ENCODE measurements at places on chromosomes 2 and 18.

DNA sequence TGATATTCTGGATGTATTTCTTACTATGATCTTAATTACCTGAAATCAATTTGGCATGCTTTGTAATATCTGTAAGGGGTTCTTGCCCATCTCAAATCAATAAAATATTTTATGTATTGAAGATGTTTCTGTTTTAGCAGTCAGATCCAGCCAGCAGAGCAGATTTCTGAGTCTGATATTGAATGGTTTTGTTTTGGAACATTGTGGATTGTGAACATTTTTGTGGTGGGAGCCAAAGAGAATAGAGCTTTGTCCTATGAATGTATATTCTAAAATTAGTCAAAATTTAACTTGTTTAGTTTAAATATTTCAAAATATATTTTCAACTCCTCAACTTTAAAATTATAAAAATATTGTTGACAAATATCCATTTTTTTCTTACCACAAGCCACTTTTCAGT is 197.0 kb downstream of the UBE2E3 start:
- DNase-seq, result no peak

GRCh38 chr2:28516430-28516829 is 20.6 kb downstream of the PLB1 start:
- DNase-seq, result no peak

DNA sequence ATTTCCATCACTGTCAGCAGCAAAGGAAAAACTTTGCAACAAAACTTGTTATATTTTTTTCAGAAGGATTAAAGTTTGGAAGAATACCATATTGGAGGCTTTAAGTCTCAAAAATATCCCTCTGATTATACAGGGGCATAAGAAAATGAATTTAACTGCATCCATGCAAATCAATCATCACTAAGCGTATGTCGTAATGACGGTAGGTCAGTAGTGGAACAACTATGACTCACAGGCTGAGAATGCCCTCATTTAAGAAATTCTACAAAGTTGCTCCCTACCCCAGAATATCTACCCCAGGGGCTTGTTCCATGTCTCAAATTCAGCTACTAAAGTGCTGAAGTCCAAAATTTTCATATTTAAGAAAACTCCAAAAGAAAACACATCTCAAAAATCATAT is 12.5 kb upstream of the NAB1 start:
- no peak for DNase-seq

DNA sequence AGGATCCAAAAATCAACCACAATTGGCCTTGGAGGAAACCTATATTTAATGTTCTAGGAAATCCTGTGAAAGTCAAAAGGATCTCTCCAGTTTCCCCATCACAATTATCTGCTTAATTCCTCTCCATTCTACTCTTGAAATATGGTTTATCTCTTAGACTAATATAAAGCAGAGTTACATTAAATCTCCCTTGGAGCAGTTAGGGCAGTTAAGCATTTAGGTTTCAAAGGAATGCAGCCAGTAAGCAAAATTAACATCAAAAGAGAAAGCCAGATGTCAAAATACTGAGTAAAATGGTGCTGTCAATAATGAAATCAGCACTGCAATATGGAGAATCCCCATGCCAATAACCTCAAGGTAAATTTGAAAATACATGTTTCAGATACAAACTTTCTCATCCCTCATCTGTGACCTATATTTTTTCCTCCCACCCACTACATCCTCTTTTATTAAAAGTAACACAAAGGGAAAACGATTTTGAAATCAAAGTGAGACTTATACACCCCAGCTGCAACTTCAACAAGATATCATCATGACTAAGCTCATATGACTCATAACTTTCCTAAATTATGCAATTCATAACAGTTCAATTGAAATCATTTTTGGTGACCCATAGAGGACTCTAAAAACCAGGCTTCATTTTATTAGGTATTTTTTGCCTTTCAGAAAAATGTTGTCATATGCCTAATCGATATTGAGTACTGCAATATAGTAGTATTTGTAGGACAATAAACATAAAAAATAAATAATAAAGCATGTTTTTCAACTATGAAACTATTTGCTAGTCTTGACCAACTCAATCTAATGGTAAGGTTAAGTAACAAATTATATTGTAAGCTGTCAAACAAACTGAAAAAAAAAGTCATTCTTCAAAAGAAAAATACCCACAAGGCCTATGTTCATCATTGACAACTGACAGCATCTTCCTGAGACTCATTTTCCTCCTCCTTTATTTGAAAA is 3.1 kb downstream of the ADAM17 start:
- no peak for DNase-seq

- DNase-seq, result no peak
Observed at GRCh38 chr2:128488434-128488833, 169.8 kb upstream of the HS6ST1 start.

DNA sequence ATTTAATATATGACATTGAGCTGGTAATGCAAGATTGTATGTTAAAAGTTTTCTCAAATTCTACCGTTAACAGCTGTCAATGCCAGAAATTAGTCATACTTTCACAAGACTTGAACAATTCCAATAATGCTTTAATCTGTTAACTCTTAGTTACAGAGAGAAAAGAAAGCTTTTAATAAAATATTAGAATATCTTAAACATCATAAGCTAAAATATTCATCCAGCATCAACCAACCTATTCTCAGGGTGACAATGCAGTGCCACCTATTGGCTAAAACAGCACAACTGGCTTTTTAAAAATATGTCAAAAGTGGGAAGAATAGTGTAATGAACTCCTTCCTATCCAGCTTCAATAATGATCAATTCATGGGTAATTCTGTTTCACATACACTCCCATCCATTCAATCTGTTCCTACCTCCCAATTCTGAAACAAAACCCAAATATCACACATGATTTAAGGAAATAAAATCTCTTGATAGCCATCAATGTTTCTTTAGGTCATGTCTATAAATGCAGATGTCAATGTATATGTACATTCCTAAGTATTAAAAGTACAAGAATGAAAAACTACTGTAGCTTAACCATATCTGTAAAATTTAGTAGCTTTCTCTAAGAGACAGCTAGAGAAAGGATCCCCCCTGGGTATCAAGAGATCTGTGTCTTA is 79.8 kb upstream of the CCDC141 start:
- DNase-seq, result no peak

DNA sequence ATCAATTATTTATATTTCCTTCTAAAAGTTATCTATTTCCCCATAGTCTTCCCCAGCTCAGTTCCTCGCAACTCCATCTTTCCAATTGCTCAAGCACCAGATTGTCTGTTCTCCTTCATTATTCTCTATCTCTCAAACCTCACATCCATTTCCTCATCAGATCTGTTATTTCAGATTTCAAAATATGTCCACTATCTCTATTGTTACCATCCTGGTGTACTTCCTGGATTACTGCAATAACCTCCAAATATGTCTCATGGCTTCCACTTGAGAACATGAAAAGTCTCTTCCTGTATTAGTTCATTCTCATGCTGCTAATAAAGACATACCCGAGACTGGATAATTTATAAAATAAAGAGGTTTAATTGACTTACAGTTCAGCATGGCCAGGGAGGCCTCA is 641.7 kb upstream of the ZEB2 start:
- DNase-seq, result no peak

GRCh38 chr18:58862851-58863538 is 1.7 kb upstream of the ZNF532 start:
- DNase-seq, result peak; percentile 9

- DNase-seq, result no peak
Observed at GRCh38 chr2:100969998-100970397, 32.1 kb upstream of the RPL31 start.

GRCh38 chr18:24656050-24656449 is 195.6 kb downstream of the HRH4 start:
- DNase-seq, result no peak

DNA sequence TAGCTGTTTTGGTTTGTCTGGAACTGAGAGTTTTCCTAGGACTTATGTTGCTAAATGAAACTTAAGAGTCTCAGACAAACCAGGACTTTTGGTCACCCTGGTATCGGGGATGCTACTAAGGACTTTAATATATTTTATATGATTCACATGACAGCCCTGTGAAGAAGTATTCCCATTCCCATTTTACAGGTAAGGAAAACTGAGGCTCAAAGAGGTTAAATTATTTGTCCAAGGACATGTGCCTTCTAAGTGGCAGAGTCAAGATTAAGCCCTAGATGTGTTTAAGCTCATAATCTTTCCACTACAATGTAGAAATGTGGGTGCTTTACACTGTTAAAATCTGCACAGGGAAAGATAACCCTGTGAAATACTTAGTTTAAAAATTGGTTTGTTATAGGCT is 77.7 kb upstream of the ATP5MC3 start:
- DNase-seq, result no peak

Data from stimulated activated CD4-positive, alpha-beta T cell treated with anti-CD3 and anti-CD28 coated beads, TNF-alpha, amount 100 ng/mL, for 1 hour (primary cell).